ENCODE measurements at places on chromosomes 5 and 9.

DNA sequence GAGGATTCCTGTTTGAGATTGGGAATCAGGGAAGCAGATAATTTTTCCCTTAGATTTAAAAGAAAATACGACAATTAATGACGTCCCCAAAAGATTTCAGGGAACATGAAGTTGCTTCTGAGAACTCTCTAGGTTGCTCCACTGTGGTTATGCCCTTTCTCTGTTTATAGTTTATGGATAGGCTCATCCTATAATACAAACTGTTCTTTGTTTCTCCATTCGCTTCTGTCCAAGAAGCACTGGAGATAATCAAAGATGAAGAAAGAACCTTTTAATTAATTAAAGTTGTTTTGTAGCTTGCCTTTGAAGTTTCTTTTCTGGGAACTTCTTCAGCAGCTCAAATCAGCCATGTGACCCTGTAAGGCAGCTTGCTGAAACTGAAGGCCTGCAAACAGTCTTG, 87.5 kb downstream of the CHSY3 start:
- DNase-seq: no peak

- DNase-seq: no peak
These were observed 74.6 kb downstream of the NPR3 start for GRCh38 chr5:32785611-32786254.

DNA sequence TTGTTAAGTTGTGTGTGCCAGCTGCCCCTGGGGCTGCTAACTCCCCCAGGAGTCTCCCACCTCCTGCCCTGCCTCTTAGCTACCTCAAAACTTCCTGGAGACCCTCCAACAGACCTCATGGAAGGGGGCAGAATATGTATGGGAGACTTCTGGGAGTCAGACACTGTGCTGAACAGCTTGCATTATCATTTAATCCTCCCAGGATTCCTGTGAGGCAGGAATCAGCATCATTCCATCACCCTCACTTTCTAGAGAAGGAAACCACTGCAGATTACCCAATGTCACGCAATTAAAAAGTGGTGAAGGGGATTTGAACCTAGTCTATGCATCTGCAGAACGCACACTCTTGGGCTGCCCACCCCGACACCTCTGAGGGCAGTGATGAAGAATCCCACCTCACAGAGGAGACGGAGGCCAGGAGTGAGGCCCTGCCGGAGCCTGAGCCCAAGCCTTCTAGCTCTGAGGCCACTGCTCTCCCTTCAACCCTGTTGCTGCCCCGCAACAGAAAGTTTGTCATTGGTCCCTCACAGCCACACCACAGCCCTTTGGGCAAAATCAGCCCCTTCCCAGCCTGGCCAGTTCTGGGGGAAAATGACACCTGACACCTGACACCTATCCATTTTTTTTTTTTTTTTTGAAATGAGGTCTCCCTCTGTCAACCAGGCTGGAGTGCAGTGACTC, 30.3 kb upstream of the IL17B start:
- DNase-seq: no peak

GRCh38 chr5:173745123-173745522, 128.7 kb upstream of the BOD1 start:
- no peak for DNase-seq

GRCh38 chr9:112751056-112751795, 666 bp downstream of the SNX30 start:
- DNase-seq: no peak

- DNase-seq: no peak
These were observed 388.0 kb upstream of the PIK3R1 start for GRCh38 chr5:67827541-67827940.

DNA sequence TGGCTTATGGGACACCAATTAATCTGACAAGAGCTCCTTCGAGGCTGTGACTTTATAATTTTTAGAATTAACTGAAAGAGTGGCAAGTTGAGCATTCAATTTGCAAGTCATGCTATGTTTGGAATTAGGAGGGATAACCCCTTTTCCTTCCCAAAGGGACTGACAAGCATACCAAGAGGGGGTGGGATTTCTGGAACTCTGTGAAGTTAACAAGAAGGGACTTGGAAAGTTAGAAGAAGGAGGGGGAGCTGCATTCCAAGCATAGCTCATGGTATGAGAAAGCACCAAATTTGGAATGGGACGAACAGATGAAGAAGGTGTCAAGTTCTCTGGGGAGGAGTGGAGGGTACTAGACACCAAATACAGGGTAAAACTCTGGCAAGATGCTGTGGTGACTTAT, 8.9 kb upstream of the PALM2AKAP2 start:
- no peak for DNase-seq

DNA sequence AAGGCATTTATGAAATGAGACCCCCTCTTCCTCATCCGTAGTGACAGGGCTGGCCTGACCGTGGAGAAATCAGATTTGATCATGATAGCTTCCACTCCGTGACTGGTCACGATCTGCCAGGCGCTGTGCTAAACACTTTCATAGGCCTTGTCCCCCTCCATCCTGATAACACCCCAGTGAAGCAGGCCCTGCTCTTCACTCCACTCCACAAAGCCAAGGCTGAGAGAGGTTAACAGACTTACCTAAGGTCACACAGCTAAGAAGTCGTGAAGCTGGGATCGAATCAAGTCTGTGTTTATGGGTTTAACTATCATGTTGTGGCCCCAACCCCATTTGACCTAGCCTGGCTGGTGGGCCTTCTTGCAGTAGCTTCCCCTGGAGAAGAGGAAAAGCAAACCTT, 53.3 kb upstream of the IL17B start:
- no peak for DNase-seq

DNA sequence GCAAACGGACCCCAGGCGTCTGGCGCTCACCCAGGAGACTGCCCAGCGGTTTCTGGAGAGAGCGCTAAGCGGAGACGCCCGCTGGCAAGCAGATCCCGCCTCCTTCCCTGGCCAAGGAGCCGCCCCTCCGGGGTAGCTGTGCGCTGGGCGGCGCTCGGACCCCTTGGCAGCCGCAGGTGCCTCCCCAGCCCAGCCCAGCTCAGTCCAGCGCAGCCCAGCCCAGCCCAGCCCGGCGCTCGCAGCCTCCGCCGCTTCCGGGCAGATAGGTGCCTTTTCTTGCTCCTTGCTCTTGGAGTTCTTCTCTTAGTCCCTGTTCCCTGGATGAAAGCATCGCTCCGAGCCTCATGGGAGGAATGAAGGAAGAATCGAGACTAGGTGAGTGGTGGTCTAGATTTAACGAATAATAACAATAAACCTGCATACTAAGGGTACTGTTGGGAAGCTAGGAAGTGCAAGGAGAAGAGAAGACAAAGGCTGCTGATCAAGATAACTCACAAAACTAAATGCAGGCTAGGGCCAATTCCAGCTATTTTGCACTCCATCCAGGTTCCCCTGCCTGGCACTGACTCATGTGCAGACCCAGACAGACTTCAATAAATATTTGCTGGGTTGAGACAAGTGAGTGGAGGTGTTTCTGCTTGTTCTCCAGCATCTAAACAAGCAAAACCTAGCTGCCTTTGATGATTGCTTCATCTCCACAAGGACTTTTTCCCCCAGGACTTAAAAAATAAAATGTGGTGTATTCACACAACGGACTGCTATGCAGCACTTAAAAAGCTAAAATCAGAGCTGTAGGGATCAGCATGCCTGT, at the start of gene STK32A:
Gene STK32A (plus strand): TSS at position 202 of the 811 bp plus-strand sequence. CDS start 4,609 bp downstream, outside the sequence.
- DNase-seq: no peak

- DNase-seq: no peak
These were observed 1.3 kb downstream of the BRD3 start for GRCh38 chr9:134066526-134066912.

DNA sequence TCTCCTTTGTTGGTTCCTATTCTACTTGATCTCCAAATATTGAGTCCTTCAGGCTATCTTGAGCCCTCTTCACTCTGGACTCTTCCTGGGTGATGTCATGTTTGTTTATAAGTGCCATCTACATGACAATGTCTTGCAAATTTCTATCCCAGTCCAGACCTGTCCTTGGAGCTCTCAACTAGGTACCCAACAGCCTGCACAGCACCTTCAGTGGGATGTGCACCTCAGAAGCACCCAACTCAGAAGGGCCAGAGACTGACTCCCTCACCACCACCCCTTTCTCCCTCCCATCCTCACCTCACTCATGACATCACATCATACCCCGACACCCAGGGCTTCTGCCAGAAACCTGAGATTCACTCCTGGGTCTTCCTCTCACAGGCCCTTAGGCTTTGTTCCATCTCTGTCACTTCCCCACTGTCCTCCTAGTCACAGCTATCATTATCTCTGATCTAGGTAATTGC, 14.4 kb downstream of the TXN start:
- DNase-seq: no peak

DNA sequence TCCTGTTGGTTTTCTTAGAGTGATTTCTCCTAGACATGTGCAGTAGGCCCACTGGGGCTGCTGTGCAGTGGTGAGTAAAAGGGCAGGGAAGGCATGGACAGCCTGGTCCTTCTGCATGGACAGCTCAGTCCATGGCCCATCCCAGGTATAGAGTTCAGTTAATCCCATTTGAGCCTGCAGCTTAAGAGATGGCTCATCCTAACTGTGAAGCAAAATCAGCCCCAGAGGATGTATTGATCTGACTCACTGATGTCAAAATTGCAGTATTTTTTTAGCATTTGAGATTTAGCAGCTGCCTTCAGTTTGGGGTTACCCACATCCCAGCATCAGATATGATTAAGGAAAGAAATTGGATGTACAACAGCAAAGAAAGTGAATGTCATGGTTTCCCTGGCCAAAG, 93.4 kb downstream of the PDE6A start:
- no peak for DNase-seq

- DNase-seq: no peak
These were observed 73.2 kb downstream of the ACER2 start for GRCh38 chr9:19481971-19482404.

DNA sequence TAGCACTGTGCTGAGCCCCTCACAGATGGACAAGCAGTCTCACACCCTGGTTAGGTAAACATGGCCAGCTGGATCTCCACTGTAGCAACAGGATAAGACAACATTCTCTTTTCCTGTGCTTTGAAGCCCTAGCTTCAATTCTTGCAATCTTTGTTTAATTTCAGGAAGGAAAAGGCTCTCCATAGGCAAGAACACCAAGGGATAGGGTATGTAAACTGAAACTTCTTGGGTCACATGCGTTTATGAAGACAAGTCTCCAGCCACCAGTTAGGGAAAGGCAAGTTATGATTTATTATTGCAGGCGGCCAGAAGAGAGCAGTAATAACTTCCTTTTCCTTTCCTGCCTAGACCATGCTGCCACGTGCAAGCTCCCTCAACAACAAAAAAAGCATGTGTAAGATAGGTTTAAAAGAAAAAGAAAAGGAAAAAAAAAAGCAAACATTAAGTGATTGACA, 50.1 kb upstream of the POU5F2 start:
- no peak for DNase-seq

- no peak for DNase-seq
These were observed 27.9 kb downstream of the NSUN2 start for GRCh38 chr5:6604946-6605345.

DNA sequence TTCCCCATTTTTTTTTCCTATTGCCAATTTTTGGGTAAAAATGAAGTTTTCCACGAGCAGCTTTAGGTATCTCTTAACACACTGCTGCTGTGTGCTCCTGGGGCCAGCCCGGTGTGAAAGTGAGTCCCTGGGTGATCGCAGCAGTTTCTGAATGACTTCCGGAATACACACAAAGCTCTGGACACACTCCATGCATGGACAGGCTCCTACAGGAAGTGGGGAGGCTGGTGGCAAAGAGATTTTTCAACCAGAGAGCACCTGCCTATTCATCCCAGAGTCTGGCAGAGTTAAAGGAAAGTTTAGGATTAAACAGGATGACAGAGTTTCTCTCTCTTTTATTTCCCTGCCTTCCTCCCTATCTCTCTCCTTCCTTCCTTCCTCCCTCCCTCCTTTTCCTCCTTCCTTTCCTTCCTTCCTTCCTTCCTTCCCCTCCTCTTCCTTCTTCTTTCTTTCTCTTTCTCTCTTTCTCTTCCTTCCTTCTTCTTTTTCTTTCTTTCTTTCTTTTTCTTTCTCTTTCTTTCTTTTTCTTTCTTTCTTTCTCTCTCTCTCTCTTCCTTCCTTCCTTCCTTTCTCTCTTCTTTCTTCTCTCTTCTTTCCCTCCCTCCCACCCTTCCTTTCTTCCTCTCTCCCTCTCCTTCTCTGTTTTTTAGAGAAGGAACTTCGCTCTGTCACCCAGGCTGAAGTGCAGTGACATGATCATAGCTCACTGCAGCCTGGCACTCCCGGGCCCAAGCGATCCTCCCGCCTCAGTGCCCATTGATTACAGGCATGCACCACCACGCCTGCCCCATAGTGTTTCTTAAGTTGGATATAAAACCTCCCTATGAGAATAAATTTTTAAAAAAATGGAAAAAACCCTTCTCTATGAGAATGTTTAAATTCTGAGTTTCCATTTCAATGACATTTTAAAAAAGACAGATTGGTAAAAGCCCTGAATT, 38.7 kb upstream of the UBTD2 start:
- DNase-seq: peak; percentile 26

GRCh38 chr9:87671478-87671877, 54.4 kb upstream of the CTSL start:
- DNase-seq: no peak

DNA sequence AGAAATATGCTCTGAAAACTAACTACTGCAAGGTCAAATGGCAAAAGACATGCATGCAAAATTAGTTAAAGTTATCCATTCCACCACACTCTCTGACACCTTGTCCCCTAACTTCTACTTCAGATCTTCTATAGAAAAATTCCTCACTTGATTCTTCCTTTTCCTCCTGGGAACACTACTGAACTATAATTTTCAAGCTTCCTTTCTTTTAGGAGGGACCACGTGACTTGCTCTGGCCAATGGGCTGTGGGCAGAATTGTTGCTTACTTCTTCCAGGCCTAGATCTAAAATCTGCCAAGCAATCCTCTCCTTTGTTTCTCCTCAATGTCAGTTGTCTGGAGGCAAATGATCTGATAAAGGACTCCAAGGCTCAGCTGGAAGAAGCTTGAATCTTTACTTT, 441.0 kb downstream of the CDK5RAP2 start:
- no peak for DNase-seq

DNA sequence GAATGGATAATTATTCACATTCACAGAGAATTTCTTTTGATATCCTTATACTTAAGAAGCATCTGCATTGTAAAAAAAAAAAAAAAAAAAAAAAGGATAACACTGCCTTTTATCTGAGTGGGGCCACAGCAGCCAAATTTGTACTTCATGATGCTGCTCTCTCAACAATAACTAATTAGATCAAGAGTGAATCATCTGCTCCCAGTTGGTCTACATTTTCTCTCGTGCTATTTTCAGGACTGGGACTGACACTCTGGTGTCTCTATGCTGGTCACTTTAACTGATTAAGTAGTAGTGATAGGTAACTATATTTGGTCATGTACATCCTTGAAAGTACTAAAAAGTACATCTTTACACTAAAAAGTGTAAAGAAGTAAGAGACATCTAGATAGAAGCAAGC, 90.1 kb downstream of the RFX3 start:
- DNase-seq: no peak

GRCh38 chr5:157106630-157107461, 2.0 kb downstream of the HAVCR2 start:
- DNase-seq: no peak

- no peak for DNase-seq
These were observed 1.4 kb downstream of the SUSD3 start for GRCh38 chr9:93059715-93060578.

GRCh38 chr5:150340614-150341255, 16.8 kb upstream of the TCOF1 start:
- DNase-seq: no peak

GRCh38 chr9:121721058-121721350, 69.6 kb downstream of the DAB2IP start:
- DNase-seq: no peak

- DNase-seq: no peak
These were observed 319.2 kb upstream of the MPDZ start for GRCh38 chr9:13598738-13599137.
